ENCODE measurements at places on chromosomes 6 and 20.

DNA sequence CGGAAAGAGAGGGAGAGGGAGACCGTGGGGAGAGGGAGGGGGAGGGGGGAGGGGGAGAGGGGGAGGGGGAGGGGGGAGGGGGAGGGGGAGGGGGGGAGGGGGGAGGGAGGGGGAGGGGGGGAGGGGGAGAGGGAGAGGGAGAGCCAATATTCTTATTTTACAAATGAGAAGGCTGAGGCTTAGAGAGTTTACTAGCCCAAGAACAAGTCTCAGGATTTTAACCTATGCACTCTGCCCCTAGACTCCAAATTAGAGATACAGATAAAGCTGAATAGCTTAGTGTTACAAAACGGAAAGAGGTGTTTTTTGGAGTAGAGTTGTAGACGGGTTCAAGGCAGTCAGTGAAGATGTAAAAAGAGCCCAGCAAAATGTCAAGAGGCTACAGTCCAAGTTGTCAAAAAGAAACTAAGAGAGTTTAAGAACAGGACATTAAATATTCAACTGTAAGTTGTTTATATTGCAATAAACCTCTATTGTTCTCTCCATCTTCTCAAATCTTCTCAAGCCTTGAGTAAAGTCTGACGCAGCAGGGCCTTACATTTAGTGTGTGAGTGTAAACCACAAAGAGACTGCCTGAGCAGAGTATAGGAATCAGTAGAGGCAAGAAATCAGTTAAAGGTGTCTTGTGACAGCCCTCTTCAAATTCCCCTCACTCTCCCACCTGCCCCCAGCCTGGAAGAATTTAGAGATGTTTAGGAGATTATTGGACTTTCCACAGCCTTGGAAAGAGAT is 34.9 kb upstream of the AKIRIN2 start:
- no peak for DNase-seq

GRCh38 chr6:111776236-111777221 is 96.7 kb downstream of the FYN start:
- no peak for DNase-seq

GRCh38 chr6:87308970-87309369 is 13.4 kb upstream of the SMIM8 start:
- no peak for DNase-seq

DNA sequence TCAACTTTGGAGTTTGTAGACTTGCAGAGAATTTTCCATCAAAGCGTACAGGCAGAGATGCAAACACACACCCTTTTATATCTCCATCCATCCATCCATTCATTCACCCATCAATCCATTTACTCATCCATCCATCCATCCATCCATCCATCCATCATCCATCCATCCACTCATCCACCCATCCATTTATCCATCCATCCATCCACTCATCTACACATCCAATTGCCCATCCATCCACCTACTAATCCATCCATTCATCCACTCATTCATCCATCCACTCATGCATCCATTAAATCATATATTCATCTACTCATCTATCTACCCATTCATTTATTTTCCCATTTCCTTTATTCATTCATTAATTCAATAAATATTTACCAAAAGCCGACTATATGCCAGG is 52.1 kb downstream of the KCNB1 start:
- no peak for DNase-seq

DNA sequence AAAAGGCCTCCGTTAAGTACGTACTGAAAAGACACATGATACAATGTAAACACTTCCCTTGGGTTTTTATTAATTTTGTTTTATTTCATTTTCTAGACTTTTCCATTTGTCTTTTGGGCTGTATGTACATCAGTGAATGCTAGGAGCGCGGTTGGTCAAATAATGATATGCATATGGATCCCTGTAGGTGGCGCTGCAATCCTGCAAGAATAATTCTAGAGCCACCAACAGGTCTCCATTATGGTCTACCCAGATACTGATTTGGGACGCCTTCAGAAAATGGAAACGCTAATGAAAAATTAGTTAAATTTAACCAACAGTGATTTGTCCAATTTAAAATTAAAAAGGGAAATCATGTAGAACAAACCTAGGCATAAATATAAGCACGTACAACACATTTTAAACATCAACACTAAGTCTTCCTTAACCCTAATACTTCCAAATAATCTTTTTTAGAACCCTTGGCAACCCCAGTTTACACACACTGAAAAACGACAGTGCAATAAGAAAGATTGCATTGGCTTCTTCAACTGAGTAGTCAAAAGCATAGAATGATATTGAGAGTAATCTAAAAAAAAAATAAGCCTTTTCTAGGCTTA is 433.5 kb downstream of the RFPL4B start:
- DNase-seq: no peak

GRCh38 chr6:13304580-13305260 is 23.6 kb downstream of the TBC1D7 start:
- no peak for DNase-seq

GRCh38 chr6:166293731-166294584 is 14.2 kb downstream of the PRR18 start:
- no peak for DNase-seq

GRCh38 chr6:72721346-72721745 is 99.5 kb downstream of the KCNQ5 start:
- no peak for DNase-seq

GRCh38 chr6:129744201-129744879 is 34.4 kb upstream of the ARHGAP18 start:
- no peak for DNase-seq

Measured in GF-D8 (cell line).